Peyer's patch (tissue), 4 donors: ENCODE measurements at places on chromosomes 7 and 10.

DNA sequence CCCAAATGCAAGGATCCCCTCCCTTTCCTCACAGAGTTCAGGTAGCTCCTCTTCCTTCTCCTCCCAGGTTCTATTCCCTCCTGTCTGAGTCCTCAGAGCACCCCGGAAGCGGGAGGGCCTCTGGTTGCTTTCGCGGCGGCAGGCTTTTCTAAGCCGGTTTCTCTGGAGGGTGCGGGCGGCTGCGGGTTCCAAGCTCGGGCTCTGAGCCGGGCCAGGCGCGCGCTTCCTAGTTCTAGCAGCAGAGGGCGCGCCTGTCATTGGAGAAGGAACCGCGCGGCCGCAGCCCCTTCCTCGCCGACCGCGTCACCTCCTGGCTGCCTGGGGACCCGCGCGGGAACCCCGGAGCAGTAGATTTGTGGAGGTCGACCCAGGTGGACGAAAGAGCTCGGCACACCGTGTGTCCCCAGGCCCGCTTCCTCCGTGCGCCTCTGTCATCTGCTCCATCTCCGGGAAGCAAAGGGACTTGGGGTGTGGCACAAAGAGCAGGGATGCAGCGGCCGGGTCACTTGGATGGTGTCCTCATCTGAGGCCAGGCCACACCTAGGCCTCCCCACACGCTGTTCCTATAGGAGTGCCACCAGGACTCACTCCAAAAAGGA lies 389.0 kb upstream of the PODXL start:
- DNase-seq: peak; percentile 71
- no peak overlapping the region for H3K4me3 ChIP-seq
- no peaks in the 10 kb centered on the region for H3K27me3 ChIP-seq
- H3K27ac ChIP-seq: no peak overlapping the region

DNA sequence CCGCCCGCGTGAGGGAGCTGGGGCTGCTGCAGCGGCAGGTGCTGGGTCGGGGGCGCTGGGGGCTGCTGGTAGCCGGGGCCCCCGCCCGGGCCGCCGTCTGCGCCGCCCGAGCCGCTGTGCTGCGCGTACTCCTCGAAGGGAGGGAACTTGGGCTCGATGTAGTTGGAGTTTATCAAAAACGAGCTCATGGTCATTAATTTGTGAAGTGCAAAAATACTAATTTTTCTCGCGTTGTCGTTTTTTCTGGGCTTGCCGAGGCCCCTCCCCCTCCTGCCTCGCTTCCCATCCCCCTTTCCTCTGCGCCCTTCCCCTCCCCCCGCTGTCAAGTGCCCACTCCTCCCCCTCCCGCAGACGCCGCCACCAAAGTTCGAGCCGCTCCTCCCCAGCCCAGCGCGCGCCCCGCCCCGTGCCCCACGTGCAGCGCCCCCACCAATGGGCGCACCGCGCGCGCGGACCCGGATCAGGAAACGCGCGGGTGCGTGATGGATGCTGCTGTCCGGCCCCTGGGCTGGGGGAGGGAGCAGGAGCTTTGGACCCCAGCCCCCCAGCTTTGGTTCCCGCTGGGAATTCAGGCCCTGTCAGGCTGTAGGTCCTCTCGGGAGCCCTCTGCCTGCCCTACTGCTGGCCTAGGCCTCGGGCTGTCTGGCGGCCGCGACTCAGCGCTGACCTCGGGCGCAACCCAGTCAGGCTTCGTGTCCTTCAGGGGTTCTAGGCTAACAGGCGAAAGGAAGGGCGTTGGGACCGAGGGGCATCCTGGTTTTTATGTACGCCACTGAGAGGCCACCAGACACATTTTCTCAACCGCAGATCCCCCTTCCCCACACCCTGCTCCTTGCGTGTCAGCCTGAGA lies at the start of gene HOXA4:
HOXA4 (minus strand) TSS at position 218 of the 850 bp plus-strand sequence; CDS start at position 194, 24 bp downstream.
- H3K27ac ChIP-seq: peak within 1 kb of the TSS; percentile 92
- H3K36me3 ChIP-seq: no peaks in the 10 kb centered on the region
- H3K4me3 ChIP-seq: peak within 1 kb of the TSS; percentile 57
- no peaks in the 10 kb centered on the region for H3K27me3 ChIP-seq
- no peaks in the 10 kb centered on the region for H3K4me1 ChIP-seq
- DNase-seq: peak; percentile 95

DNA sequence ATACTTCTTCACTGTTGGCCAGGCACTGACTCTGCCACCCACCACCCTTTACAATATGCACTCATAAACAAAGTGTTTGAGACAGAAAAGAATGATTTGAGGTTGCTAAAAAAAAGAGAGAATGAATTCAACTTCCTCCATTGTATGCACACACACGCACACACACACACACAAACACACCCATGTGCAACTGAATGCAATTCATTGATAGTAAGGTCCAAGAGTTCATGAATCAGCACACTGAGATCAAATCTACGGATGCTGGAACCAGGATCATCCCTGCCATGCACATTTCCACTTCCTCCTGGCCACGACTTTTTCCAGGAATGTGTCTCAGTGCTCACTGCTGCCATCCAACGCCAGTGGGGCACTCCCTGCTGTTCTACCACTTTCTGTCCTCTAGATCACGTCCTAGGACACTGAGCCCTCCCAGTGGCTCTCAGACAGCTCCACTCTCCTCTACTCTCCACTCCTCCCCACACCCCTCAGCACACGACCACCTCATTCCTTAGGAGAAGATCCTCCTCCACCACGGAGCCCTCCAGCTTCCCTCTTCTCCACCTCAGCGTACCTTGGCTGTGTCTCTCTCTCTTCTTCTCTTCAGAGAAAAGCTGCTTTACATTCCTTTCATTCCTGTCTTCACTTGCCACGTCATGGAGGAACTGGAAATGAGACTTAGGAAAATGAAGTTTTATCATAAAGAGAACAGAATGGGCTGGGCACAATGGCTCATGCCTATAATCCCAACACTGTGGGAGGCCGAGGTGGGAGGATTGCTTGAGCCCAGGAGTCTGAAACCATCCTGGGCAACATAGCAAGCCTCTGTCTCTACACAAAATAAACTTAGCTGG lies 12.0 kb upstream of the TMEM213 start:
- H3K4me3 ChIP-seq: no peak overlapping the region
- peak; percentile 55 for DNase-seq
- H3K27me3 ChIP-seq: no peaks in the 10 kb centered on the region
- no peak overlapping the region for H3K27ac ChIP-seq
- H3K4me1 ChIP-seq: no peaks in the 10 kb centered on the region

GRCh38 chr7:127066974-127067373 lies 185.8 kb downstream of the GRM8 start:
- H3K27me3 ChIP-seq: no peaks in the 10 kb centered on the region
- no peak overlapping the region for H3K4me3 ChIP-seq
- H3K27ac ChIP-seq: no peak overlapping the region
- no peaks in the 10 kb centered on the region for H3K36me3 ChIP-seq

- H3K27ac ChIP-seq: no peak overlapping the region
- no peak for DNase-seq
- no peaks in the 10 kb centered on the region for H3K27me3 ChIP-seq
- H3K4me1 ChIP-seq: no peaks in the 10 kb centered on the region
- H3K4me3 ChIP-seq: no peak overlapping the region
These were observed 38.7 kb downstream of the HBP1 start for GRCh38 chr7:107207459-107207858.

DNA sequence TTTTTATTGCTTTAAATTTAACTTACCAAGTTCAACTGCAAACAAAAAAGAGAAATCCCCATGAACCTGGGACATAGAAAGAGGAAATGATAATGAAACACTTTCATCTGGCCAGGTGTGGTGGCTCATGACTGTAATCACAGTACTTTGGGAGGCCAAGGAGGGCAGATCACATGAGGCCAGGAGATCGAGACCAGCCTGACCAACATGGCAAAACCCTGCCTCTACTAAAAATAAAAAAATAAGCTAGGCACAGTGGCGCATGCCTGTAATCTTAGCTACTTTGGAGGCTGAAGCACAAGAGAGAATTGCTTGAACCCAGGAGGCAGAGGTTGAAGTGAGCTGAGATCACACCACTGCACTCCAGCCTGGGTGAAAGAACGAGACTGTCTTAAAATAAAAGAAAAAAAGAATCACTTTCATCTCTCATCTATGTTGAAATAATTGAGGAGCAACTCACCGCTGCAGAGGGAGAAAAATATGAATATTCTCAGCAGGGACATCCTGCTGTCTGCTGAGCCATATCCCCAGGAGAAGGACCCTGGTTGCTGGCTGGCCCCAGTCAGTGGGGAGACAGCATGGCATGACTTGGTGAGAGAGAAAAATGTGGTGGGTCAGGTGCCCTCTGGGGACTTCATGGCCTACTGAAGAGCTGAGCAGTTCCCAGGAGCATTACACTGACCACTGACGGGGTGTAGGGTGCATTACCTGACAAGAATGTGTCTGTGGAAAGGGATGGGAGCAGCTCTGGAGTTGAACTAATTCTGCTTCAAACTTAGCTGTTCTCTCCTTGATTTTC lies 22.8 kb upstream of the TARP start:
- H3K4me1 ChIP-seq: no peaks in the 10 kb centered on the region
- no peak overlapping the region for H3K27ac ChIP-seq
- H3K36me3 ChIP-seq: no peaks in the 10 kb centered on the region
- no peaks in the 10 kb centered on the region for H3K27me3 ChIP-seq
- DNase-seq: no peak
- H3K4me3 ChIP-seq: no peak overlapping the region

GRCh38 chr7:129771928-129772479 lies 160.5 kb downstream of the NRF1 start:
- no peaks in the 10 kb centered on the region for H3K27me3 ChIP-seq
- no peak overlapping the region for H3K4me3 ChIP-seq
- H3K36me3 ChIP-seq: no peaks in the 10 kb centered on the region
- no peak overlapping the region for H3K27ac ChIP-seq

- H3K27me3 ChIP-seq: no peaks in the 10 kb centered on the region
- H3K27ac ChIP-seq: no peak overlapping the region
- DNase-seq: no peak
- no peaks in the 10 kb centered on the region for H3K36me3 ChIP-seq
- no peak overlapping the region for H3K4me3 ChIP-seq
These were observed 746.4 kb downstream of the TNS3 start for GRCh38 chr7:46835556-46835955.

DNA sequence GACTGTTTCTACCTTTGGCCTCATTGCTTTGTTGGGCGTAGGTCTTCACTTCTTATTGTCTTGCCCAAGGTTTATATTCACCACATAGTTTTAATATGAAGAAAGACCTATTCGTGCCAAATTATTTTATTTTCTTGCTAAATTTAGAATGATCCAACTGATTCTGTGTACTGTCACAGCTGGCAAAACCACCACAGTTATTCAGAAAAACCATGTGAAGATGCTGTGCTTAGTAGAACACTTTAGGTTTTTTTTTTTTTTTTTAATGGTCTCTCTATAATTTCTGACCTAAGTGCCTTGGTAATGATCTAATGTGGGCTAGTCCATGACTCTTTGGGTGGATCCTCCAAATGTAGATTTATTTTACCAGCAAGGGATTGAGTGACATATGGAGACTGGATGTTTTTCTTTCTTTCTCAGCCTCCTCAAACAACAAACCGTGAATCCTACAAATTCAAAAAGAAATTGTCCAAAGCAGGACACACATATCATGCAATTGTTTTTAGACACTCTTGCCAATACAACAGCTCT lies 243.8 kb downstream of the DYNC1I1 start:
- H3K27me3 ChIP-seq: no peaks in the 10 kb centered on the region
- H3K4me3 ChIP-seq: no peak overlapping the region
- DNase-seq: no peak
- H3K36me3 ChIP-seq: no peaks in the 10 kb centered on the region
- H3K27ac ChIP-seq: no peak overlapping the region
- no peaks in the 10 kb centered on the region for H3K4me1 ChIP-seq

GRCh38 chr10:133388973-133389818 lies 4.8 kb upstream of the MTG1 start:
- H3K4me3 ChIP-seq: peak overlapping the region; percentile 48
- H3K36me3 ChIP-seq: peaks cover 19% of the 10 kb centered on the region
- H3K4me1 ChIP-seq: no peaks in the 10 kb centered on the region

- no peak for DNase-seq
- no peak overlapping the region for H3K27ac ChIP-seq
- no peak overlapping the region for H3K4me3 ChIP-seq
- H3K27me3 ChIP-seq: no peaks in the 10 kb centered on the region
These were observed 131.5 kb downstream of the CCDC7 start for GRCh38 chr10:32577448-32577847.

GRCh38 chr7:92684274-92684673 lies 94.1 kb upstream of the FAM133B start:
- H3K4me1 ChIP-seq: peaks cover 28% of the 10 kb centered on the region
- DNase-seq: no peak
- H3K36me3 ChIP-seq: no peaks in the 10 kb centered on the region
- no peak overlapping the region for H3K27ac ChIP-seq
- H3K4me3 ChIP-seq: no peak overlapping the region
- H3K27me3 ChIP-seq: no peaks in the 10 kb centered on the region

DNA sequence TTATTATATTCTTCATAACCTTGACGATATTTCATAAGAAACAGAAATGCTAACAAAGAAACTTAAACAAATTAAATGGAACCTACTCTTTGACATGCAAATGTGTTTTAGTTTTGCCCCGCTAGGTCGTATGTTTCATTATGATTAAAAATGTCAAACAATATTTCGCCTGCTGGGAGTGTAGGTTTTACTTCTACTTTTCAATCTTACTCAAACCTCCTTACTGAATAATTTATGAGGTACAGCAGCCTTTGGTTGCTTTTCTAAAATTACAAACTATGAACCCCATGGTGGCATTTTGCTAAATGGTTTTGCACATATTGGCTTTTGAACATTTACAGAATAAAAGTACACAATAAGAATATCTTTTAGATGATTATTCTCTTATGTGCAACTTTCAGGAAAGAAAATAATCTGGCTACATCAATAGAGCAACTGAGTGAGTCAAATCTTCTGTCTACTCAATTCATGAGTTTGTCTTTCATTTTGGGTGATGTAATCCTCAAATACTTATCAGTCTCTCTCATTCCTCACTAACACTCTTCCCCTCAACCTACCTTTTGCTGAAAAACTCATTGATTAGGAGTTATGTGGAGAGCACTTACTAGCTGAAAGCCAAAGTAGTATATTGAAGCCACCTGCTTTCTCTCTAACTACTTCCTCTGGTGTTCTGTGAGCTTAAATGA lies 1226.4 kb downstream of the XPNPEP1 start:
- no peak overlapping the region for H3K27ac ChIP-seq
- no peak overlapping the region for H3K4me3 ChIP-seq
- no peaks in the 10 kb centered on the region for H3K27me3 ChIP-seq
- DNase-seq: no peak
- H3K36me3 ChIP-seq: no peaks in the 10 kb centered on the region

DNA sequence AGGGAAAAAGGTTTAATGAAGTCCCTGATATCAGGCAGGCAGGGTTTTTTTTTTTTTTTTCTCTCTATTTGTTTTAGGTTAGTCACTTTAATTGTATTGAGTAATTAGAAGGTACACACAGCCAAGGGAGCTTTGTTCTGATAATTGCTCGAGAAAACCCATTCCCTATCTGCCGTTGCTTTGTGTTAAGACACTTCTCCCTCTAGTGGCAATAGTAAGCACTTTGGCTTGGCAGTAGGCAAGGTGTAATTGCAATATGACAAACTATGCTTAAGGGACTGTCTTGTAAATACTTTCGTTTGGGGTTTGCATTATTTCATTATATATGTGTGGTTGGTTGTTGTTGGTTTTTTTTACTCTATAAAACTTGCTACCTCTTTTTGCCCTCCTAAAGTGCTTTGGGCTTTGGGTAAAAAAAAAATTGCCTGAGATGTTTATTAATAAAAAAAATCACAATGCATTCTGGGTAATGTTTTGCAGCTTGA lies 113.4 kb downstream of the BTRC start:
- H3K27ac ChIP-seq: no peak overlapping the region
- DNase-seq: no peak
- H3K36me3 ChIP-seq: no peaks in the 10 kb centered on the region
- no peak overlapping the region for H3K4me3 ChIP-seq
